ENCODE measurements at places on chromosomes 6 and 20.

- no peak for DNase-seq
Measured at GRCh38 chr6:53151676-53152075, 3.0 kb upstream of the GCM1 start.

GRCh38 chr6:53761036-53761435 lies 33.8 kb upstream of the LRRC1 start:
- no peak for DNase-seq

GRCh38 chr20:38673725-38674091 lies 50.6 kb upstream of the SLC32A1 start:
- no peak for DNase-seq

- no peak for DNase-seq
Measured at GRCh38 chr20:33310327-33310899, 27.4 kb downstream of the BPIFB1 start.

DNA sequence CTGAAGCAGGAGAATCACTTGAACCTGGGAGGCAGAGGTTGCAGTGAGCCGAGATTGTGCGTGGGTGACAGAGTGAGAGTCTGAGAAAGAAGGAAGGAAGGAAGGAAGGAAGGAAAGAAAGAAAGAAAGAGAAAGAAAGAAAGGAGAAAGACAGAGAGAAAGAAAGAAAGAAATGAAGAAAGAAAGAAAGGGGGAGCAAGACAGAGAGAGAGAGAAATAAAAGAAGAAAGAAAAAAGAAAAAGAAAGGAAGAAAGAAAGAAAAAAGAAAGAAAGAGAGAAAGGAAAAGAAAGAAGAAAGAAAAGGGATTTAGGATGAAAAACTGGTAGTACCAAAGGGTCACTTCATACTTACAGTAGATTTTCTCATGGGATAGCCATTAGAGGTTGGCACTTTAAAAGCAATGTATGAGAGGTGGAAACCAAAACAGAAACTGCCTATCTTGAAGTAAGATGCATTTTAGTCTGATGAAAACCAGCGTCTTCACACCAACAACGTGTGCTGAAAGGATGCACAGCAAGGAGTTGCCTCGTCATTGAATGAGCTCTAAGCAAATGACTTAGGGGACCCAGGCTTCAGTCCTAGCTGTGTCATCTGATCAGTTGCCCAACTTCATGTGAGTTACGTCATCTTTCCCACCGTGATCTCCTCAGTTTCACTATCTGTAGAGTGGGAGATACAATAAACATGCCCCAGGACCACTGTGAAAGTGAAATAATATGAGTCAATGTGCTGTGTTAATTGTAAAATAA lies 133.9 kb upstream of the NEDD9 start:
- no peak for DNase-seq
